ENCODE measurements at places on chromosomes 16 and 17. TPM values are rescaled to one million over a fixed set of nuclear protein-coding genes. Genes with fewer than 3 reads are reported as not detected.

NME2 gene
- polyA plus RNA-seq, result 184 TPM

NOXO1 gene
- polyA plus RNA-seq, result 0.30 TPM

TUBG2 gene
- 16.7 TPM for polyA plus RNA-seq

HOXB6 gene
- 0.10 TPM for polyA plus RNA-seq

CDH11 gene
- polyA plus RNA-seq, result not detected

ASIC2 gene
- not detected for polyA plus RNA-seq

CCL16 gene
- polyA plus RNA-seq, result not detected

RCVRN gene
- polyA plus RNA-seq, result 0.16 TPM

MPO gene
- polyA plus RNA-seq, result not detected

CTRB1 gene
- not detected for polyA plus RNA-seq

DNAH9 gene
- not detected for polyA plus RNA-seq

RPL26 gene
- polyA plus RNA-seq, result 5,599 TPM

ACSM2B gene
- polyA plus RNA-seq, result not detected

ADORA2B gene
- polyA plus RNA-seq, result not detected

SMG6 gene
- polyA plus RNA-seq, result 7.7 TPM

SGSH gene
- polyA plus RNA-seq, result 44.5 TPM

TMEM238L gene
- not detected for polyA plus RNA-seq

OR1D2 gene
- polyA plus RNA-seq, result not detected

NOS2 gene
- polyA plus RNA-seq, result 0.12 TPM

TP53TG3 gene
- not detected for polyA plus RNA-seq
